ENCODE measurements at places on chromosomes 2 and 18. TPM values are rescaled to one million over a fixed set of nuclear protein-coding genes. Genes with fewer than 3 reads are reported as not detected.
A peak's percentile ranks its signal among the peaks of the same experiment; 100 is the strongest.

- peaks cover 6% of the 10 kb centered on the region for H3K4me1 ChIP-seq
- DNase-seq = no peak
- H3K36me3 ChIP-seq = no peaks in the 10 kb centered on the region
- H3K27ac ChIP-seq = no peak overlapping the region
- H3K27me3 ChIP-seq = no peaks in the 10 kb centered on the region
These were observed 6.5 kb downstream of the CLHC1 start for GRCh38 chr2:55225481-55226020.

- H3K36me3 ChIP-seq = no peaks in the 10 kb centered on the region
- H3K4me3 ChIP-seq = no peak overlapping the region
- no peak for DNase-seq
- H3K4me1 ChIP-seq = peaks cover 88% of the 10 kb centered on the region
- peak overlapping the region; percentile 85 for H3K27ac ChIP-seq
- no peaks in the 10 kb centered on the region for H3K27me3 ChIP-seq
These were observed 17.1 kb downstream of the ATOH8 start for GRCh38 chr2:85770786-85771409.

DNA sequence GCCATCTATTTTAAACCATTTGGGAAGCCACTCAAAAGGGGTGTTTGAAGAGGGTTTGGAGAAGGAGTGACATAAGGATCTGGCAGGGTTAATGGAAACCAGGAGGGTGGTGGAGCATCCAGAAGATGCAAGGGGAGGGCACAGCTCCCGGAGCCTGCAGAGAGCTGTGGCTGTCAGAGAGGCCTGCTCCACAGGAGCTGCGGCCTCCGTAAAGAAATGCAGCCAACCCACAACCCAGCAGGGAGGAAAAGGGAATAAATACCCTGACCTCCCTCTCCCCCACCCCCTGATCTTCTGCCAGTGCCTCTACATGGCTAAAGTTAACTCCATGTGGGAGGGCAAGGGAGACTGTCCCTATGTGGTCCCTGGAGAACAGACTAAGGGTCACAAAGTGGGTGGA lies 567.1 kb upstream of the POU3F3 start:
- H3K4me1 ChIP-seq = no peaks in the 10 kb centered on the region
- H3K36me3 ChIP-seq = no peaks in the 10 kb centered on the region
- DNase-seq = no peak
- H3K27me3 ChIP-seq = no peaks in the 10 kb centered on the region
- no peak overlapping the region for H3K4me3 ChIP-seq
- no peak overlapping the region for H3K27ac ChIP-seq

DNA sequence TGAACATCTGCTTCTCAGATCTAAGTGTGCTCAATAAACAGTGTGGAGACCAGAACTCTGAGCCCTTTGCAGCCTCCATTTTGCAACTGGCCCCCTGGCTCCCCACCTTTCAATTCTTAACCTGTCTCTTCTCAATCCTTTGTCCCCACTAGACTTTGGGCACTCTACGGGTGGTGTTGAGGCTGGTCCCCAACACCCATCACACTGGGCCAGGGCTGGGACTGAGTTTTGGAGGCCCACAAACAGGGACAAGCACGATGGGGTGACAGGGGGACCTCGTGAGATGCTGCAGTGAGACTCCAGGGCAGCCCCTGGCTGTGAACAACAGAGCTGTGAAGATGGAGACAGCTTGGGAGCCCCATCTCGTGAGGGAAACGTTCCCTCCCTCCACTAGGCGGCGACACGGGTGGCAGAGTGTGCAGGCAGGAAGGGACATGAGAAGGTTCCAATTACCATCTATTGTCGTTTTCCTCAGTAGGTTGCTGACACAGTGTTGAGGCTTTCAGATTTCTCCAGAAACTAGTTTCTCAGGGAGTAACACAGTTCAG lies 1.2 kb downstream of the ANKMY1 start:
- peaks cover 4% of the 10 kb centered on the region for H3K36me3 ChIP-seq
- no peak overlapping the region for H3K27ac ChIP-seq
- DNase-seq = peak; percentile 24
- no peaks in the 10 kb centered on the region for H3K27me3 ChIP-seq
- peak overlapping the region; percentile 54 for H3K4me3 ChIP-seq

DNA sequence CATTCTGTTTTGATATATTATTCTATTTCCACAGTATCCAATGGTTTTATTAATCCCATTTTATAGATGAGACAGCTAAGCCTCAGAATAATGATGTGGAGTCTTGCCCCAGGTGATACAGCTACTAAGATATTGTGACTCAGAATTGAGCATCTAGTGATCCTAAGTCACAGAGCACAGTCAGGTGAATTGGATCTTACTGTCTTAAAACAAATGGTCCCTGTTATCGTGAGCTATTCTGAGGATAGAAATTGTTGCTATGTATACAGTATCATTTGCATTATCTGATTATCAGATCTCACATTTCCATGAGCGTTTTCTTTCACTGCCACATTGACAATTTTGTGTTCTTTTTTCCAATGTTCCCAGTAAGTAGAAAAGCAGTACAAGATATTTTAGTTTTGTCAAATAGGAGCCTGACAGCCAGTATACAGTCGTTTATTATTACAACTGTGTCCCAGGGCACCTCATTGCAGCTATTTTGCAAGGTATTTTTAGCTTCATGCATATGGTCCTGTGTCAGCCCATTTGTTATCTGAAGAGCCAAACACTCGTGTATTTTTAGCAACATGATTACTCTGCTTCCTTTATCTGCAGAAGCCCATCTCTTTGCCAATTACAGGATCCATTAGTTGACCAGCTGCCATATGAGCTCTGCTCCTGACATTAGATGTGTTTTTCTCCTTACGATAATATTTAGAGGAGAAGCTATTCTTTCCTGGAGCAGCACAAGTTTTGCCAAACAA lies 25.1 kb upstream of the SGPP2 start:
- no peak overlapping the region for H3K4me3 ChIP-seq
- no peaks in the 10 kb centered on the region for H3K4me1 ChIP-seq
- no peaks in the 10 kb centered on the region for H3K27me3 ChIP-seq
- H3K36me3 ChIP-seq = no peaks in the 10 kb centered on the region

GRCh38 chr2:216217904-216218260 lies 108.7 kb downstream of the XRCC5 start:
- H3K4me3 ChIP-seq = no peak overlapping the region
- no peaks in the 10 kb centered on the region for H3K36me3 ChIP-seq
- no peak for DNase-seq
- H3K27ac ChIP-seq = peak overlapping the region; percentile 68

GRCh38 chr2:239247401-239248245 lies 153.2 kb downstream of the HDAC4 start:
- DNase-seq = no peak
- peaks cover 24% of the 10 kb centered on the region for H3K4me1 ChIP-seq
- H3K27ac ChIP-seq = no peak overlapping the region
- H3K4me3 ChIP-seq = no peak overlapping the region

DNA sequence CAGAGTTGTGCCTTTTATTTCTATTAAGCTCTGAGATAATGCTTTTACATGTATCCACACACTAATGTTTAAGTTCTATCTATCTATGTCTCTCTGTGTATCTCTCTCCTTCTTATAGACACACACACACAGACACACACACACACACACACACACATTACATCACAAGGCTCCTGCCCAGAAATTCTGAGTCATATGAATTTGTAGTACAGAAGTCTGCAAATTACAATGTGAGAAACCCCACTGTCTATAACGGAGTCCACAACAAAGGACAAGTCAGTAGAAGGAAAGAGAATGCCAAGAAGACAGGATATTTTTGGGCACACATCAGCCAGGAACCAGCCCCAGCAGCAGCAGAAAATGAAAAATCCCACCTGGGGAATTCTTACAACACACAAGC lies 142.4 kb downstream of the EN1 start:
- DNase-seq = no peak
- H3K27ac ChIP-seq = no peak overlapping the region
- H3K36me3 ChIP-seq = no peaks in the 10 kb centered on the region
- H3K4me1 ChIP-seq = no peaks in the 10 kb centered on the region
- H3K27me3 ChIP-seq = no peaks in the 10 kb centered on the region

DNA sequence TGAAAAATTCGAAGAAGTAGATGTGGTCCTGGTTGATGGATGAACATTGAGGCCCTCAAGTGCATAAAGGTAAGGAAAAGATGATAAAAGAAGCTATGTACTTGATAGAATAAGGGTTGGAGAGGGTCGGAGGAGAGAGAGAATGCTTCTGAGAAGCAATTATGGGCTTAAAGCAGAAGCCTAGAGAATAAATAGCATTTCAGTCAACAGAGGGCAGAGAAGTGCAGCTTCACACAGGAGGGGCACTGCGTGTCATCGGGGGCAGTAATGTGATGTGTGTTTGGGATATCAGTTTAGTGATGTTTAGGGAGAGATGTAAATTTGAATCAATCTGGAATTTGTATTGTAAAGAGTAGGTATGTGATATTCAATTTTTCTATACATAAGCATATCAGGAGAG lies 334.5 kb downstream of the PIK3C3 start:
- no peaks in the 10 kb centered on the region for H3K27me3 ChIP-seq
- no peak overlapping the region for H3K27ac ChIP-seq
- H3K36me3 ChIP-seq = no peaks in the 10 kb centered on the region
- no peak overlapping the region for H3K4me3 ChIP-seq

- H3K4me1 ChIP-seq = peaks cover 68% of the 10 kb centered on the region
- no peaks in the 10 kb centered on the region for H3K36me3 ChIP-seq
- no peak overlapping the region for H3K4me3 ChIP-seq
- no peaks in the 10 kb centered on the region for H3K27me3 ChIP-seq
- no peak for DNase-seq
These were observed 172.3 kb downstream of the SMAD7 start for GRCh38 chr18:48778344-48779011.

DNA sequence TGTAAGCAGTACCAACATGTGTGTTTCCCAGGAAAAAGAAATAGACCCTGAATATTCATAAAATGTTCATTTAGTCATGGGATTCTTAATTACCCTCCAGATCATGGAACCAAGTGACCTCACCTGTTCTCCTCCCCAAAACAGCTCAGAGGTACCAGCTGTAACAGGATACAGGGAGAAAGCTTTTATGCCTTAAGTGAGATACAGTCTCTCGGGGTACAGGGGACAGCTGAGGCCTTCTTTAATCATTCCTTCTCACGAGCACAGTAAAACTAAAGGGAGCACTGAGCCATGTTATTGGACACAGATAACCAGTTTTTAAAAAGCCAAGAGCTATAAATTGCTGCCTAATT lies 16.6 kb downstream of the EPHA4 start:
- no peak for DNase-seq
- H3K27me3 ChIP-seq = no peaks in the 10 kb centered on the region
- H3K27ac ChIP-seq = no peak overlapping the region
- no peaks in the 10 kb centered on the region for H3K36me3 ChIP-seq
- no peaks in the 10 kb centered on the region for H3K4me1 ChIP-seq

- H3K36me3 ChIP-seq = no peaks in the 10 kb centered on the region
- peak overlapping the region; percentile 95 for H3K27ac ChIP-seq
- peaks cover 96% of the 10 kb centered on the region for H3K4me1 ChIP-seq
- DNase-seq = no peak
- no peak overlapping the region for H3K4me3 ChIP-seq
These were observed 97.4 kb downstream of the TNS1 start for GRCh38 chr2:217905395-217905794.

GRCh38 chr2:189982780-189983394 lies 79.6 kb downstream of the MSTN start:
- H3K4me3 ChIP-seq = no peak overlapping the region
- H3K4me1 ChIP-seq = no peaks in the 10 kb centered on the region
- no peaks in the 10 kb centered on the region for H3K27me3 ChIP-seq
- H3K36me3 ChIP-seq = no peaks in the 10 kb centered on the region

DNA sequence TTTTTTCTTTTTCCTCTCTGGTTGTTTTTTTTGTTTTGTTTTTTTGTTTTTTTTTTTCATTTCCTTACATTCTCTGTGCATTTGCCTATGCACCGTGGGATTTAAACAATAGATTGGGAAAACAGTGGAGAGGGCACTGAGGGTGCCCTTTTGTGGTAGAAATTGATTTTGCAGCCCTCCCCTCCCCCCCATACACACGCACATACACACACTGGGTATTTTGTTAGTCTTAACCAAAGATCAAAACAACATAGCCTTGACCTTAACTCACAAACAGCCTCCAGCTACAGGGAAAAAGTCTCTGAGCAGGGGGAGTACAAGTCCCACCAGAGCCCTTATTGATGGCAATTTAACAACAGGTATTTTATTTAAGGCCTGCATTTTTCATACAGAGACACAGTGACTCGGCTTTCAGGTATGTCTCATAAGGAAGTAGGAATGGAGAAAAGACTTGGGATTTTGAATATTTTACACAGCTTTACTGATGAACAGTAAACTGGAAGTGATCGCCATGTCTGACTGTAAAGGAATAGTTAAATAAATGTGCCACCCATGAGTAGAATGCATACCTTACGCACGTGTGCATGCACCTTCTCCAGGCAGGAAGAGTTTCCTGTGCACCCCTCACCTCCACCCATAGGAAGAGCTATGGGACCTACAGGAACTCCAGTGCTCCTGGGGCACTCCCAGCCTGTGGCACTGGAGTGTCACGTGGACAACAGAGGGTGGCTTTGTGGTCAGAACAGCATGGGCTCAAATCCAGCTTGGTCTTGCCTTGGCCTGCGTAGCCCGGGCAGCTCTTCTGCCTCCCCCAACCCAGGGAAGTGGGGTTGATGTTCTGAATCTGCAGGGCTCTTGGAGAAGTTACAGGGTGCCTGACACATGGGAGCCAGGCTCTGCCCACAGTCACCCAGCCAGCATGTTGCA lies 266.4 kb downstream of the ANAPC1 start:
- peaks cover 18% of the 10 kb centered on the region for H3K4me1 ChIP-seq
- no peaks in the 10 kb centered on the region for H3K27me3 ChIP-seq
- no peak for DNase-seq
- no peak overlapping the region for H3K4me3 ChIP-seq
- peak overlapping the region; percentile 79 for H3K27ac ChIP-seq

DNA sequence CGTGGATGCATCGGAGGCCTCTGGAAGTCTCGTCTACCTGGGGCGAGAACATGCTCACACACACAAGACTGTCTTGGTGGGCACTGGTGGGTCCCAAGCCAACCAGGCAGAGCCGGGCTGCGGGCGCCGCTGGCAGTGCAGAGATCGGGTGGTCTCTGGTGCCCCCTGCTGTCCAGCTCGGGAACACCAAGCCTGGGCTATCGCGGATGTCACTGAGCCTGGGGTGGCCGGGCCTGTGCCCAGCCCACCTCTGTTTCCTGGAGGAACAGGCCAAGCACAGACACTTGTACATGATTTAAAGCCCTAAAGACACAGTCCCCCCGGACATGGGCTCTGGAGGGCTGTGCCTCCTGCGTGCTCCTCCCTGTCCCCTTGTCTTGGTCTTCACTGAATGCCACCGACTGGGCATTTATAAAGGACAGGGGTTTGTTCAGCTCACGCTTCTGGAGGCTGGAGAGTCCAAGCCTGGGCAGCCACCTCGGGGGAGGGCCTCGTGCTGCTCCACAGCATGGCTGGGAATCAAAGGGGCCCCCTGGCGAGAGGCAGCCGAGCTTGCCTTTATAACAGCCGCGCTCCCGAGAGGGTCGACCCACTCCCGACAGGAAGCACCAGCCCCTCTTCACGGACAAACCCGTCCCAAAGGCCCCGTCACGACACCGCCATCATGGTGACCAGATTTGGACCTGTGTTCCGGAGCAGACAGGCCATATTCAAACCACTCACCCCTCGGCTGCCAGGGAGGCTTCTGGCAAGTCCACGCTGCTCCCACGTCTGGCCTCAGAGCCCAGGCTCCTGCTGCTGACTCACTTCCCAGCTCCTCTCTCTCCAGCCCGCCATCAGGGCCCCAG lies 3.6 kb upstream of the OTOS start:
- peak; percentile 67 for DNase-seq
- H3K4me1 ChIP-seq = no peaks in the 10 kb centered on the region
- no peaks in the 10 kb centered on the region for H3K27me3 ChIP-seq

GRCh38 chr18:13872932-13873331 lies 42.4 kb downstream of the MC2R start:
- no peaks in the 10 kb centered on the region for H3K36me3 ChIP-seq
- H3K27ac ChIP-seq = no peak overlapping the region
- H3K4me3 ChIP-seq = no peak overlapping the region
- H3K27me3 ChIP-seq = no peaks in the 10 kb centered on the region

GRCh38 chr2:130834091-130834930 lies 2.4 kb upstream of the ARHGEF4 start:
- H3K36me3 ChIP-seq = no peaks in the 10 kb centered on the region
- no peak for DNase-seq

Gene ZNF521
- 7.8 TPM for total RNA-seq
